HFF-Myc (cell line): ENCODE measurements at places on chromosomes 1 and 21.

GRCh38 chr1:206930210-206930798 is 8.6 kb upstream of the FCMR start:
- DNase-seq = no peak

DNA sequence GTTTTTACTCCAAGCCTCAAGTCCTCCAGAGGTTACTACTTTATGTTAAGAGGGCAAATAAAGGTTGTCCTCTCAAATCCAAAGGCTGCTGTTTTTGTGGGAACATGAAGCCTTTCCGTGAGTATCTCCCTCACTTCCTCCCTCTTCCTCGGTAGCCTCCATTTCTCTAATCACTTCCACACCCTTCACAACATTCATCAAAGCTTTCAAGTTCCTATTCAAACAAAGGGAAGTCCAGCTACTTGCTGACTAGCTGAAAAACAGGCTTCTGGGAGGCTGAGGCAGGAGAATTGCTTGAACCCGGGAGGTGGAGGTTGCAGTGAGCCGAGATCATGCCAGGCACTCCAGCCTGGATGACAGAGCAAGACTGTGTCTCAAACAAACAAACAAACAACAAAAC is 6.6 kb upstream of the CD48 start:
- DNase-seq = no peak

GRCh38 chr1:4600615-4601460 is 53.6 kb upstream of the AJAP1 start:
- no peak for DNase-seq

DNA sequence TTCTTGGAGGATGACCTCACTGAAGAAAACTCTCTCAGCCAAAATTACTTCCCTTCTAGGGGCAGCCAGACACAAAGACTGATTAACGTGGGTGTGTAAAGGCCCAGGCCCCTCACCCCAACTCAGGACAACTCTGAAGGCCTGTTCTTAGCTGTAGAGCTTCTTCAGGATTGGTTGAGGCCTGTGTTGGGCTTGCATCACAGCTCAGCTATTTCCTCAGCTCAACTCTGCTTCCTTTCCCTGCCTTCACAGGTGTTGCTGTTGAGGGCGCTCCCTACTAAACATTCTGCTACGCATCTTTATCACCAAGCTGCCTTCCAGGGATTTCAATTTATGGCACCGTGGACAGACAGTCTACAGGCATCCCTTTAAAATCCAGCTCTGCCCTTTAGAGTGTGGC is 36.8 kb downstream of the MAB21L3 start:
- no peak for DNase-seq

- DNase-seq = no peak
Measured at GRCh38 chr21:42836767-42837301, 42.5 kb downstream of the WDR4 start.

DNA sequence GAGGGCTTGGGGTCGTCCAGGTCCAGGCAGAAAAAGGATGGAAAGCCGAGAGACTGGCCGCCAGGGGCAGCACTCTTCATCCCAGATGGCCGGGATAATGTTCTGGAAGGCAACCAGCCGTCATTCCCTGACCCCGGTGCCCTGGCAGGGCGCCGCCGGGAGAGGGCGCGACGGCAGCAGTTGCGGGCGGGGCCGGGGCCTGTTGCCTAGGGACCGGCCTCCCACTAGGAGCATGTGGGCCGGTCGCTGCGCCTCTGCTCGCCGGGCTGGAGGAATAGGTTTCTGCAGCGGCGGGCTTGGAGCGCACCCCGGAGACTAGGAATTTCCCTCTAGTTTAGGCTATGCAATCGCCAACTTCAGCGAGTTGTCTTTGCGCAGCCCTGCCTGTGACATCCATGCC is 11.0 kb downstream of the DMRTB1 start:
- no peak for DNase-seq

- DNase-seq = no peak
Measured at GRCh38 chr21:34597406-34597805, 17.5 kb downstream of the RCAN1 start.

DNA sequence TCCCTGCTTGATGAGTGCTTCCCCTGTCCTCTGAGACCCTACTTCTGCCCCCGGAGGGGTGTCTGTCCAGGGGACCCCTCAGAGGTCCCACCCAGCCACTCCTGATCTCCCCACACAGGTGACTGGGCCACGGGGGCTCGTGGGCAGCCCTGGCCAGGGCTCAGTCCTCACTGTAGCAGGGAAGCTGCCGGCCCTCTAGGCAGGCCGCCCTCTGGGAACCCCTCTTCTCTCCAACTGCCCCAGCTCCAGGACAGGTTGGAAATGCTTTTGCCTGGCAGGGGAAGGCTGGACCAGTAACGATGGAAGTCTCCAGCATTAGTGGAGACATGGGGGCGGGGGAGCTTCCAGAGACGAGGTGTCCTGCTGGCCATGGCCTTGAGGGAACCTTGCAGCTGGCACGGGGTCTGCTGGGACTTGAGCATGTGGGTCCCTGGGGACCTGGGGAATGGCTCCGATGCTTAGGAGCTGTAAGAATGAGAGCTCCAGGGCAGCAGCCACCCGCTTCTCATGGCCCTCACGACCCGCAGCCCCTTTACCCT is 3.1 kb upstream of the FNDC10 start:
- no peak for DNase-seq

DNA sequence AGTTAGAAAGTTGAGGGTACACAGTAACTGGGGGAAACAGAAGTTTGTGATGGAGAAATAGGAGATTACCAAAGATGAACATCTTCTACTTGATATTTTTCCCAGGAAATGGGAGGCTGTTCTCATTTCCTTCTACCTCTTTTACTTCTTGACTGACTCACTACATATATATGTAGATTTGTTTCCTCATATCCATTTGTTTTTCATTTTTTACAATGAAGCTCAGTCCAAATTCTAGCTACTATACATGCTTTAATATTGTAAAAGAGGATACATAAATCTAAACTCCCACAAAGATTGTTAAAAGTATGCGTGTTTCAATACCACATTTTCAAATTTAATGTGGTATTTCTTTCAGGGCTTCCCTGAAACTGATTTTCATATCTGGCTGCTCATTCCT is 366.6 kb upstream of the NCAM2 start:
- DNase-seq = no peak

GRCh38 chr1:92342401-92342800 is 43.5 kb downstream of the RPAP2 start:
- DNase-seq = no peak

DNA sequence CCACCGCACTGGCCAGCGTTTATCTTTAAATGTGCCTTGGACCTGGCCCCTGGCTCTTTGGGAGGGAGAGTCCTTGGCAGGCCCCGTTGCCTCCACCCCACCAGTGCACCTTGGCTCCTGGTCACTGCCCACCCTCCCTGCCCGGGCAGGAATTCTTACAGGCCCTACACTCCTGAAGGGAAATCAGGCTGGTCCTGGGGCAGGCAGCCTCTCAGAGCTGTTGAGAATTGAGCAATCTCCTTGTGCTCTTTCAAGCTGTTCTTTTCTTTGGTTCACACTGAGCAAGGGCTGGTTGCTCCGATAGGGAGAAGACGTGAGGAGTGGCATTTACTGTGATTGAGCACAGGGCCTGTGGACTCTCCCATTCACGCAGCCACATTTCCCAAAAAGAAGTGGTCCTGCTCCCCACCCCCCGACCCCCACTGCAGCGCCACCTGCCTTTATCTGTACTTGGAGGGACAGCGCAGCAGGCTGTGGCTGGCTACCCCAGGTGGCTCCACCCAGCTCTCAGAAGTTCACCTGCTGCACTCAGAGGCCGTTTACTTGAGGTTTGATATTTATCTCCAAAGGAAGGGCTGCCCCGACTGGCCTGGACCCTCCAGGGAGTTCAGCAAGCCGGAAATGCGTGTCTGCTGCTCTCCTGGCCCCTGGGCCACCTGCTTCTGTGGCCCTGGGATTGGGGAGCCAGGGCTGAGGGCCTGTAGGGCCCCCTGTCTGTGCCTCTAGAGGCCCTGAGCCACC is 47.8 kb downstream of the SKI start:
- DNase-seq = no peak

DNA sequence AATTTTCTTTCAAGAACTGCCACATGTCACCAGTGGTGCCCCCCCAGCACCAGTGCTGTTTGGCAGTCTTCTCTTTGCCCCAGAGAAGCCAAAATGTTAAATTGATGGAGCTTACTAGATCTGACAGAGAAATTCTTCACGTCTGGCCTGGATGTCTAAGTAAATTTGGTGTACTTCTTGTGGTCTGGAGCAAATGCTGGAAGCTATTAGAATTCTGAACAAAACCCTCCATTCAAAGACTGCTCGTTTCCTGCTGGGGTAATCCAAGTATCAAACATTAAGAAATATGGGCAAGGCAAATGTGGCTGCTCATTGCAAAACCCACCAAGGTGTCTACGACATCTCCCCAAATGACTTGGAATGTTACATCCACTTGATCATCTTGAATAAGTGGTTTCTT is 92.3 kb downstream of the ROR1 start:
- no peak for DNase-seq

- DNase-seq = no peak
Measured at GRCh38 chr1:17001760-17002523, 9.8 kb downstream of the ATP13A2 start.

- DNase-seq = peak; percentile 30
Measured at GRCh38 chr1:205484985-205485967, 19.2 kb upstream of the CDK18 start.

DNA sequence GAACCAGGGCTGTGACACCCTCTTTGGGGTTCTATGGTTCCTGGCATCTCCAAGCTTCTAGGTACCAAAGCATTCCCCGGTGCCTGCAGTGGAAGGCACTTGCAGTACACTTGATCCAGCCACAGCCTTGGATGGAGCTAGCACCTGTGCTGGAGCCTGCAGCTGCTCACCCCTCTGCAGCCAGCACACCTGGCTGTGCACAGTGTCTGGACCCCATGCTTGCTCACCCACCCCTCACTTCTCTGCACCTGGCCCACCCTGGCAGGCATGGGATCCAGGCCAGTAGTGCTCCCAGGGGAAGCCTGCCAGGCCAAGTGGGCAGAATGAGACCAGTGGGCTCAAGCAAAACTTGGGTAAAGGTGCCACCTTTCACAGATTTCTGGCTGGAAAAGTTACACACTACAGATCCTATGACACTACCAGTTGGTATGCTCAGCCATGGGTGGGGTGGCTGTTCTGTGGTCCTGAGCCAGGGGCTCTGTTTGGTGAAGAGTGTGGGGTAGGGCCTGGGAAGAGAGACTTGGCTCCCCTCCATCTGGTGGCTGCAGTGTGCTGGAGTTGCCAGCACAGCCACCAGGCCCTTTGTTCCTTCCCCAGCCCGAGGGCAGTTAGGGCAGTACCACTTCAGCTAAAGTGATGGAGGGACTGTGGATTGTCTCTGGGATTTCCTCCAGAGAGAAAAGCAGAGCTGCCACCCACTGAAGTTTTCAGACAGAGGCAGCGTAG is 157.8 kb upstream of the LRRC7 start:
- DNase-seq = no peak

DNA sequence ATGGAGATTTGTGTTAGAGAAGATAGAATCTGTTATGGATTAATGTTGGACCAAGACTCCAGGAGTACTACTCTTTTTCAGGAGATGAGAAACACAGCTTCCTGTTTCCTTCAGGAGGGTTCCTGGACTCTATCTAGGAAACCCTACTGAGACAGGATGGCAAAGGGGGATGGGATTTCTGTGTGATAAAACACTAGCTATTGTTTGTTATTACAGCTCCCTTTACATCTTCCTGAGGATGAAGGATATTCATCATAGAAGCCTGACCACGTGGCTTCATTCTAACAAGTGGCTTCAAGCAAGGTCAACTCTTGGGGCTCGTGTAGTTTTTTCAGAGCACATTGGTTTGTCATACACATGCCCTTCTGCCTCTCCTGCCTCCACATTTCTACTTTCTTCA is 33.3 kb downstream of the RGL1 start:
- no peak for DNase-seq
